ENCODE measurements at places on chromosomes 6 and 20.

- no peak for DNase-seq
Measured at GRCh38 chr20:32460683-32461320, 102.7 kb downstream of the ASXL1 start.

- DNase-seq = no peak
Measured at GRCh38 chr6:157665180-157665579, 157.9 kb upstream of the SNX9 start.

DNA sequence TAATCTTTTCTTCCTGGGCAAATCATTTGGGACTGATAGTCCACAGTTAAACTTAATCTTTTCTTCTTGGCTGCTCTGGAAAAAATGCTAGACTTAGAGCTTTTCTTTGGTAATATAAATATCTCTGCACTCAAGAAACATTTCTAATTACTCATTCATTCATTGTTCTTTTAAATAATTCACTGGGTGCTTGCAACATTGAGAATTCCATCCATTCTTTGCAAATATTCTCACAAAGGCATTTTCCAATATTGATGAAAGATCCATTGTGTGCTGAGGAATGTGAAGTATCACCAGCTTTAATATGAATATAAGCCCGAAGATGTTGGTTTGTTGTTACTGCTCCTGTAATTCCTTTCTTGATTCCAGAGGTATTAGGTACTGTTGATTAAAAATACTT is 38.4 kb downstream of the AKAP7 start:
- no peak for DNase-seq

GRCh38 chr6:30542915-30543314 is 13.4 kb downstream of the GNL1 start:
- DNase-seq = no peak

GRCh38 chr6:98137391-98137790 is 697.0 kb upstream of the POU3F2 start:
- DNase-seq = no peak
